ENCODE measurements at places on chromosomes 12 and 14.

- no peak for DNase-seq
These were observed 27.3 kb upstream of the CD9 start for GRCh38 chr12:6172862-6173261.

GRCh38 chr14:100117633-100118395 is 41.6 kb downstream of the DEGS2 start:
- DNase-seq = no peak

DNA sequence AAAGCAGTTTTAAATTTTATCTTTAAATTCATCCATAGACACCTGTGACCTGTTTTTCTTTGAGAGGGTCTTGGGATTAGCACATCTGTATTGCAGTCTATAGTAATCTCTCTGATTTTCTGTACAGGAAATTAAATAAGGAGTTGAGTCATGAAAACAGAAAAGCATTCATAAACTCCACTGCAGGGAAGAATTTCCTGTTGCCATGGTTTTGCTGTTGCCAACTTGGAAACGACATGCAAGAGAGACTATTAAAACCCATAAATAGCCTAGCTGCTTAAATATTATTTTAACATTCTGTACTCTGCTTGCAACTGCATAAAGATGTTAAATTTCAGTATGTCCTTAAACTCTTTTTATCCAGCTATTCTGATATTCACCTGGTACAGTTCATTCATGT is 281.0 kb upstream of the RGS6 start:
- no peak for DNase-seq

DNA sequence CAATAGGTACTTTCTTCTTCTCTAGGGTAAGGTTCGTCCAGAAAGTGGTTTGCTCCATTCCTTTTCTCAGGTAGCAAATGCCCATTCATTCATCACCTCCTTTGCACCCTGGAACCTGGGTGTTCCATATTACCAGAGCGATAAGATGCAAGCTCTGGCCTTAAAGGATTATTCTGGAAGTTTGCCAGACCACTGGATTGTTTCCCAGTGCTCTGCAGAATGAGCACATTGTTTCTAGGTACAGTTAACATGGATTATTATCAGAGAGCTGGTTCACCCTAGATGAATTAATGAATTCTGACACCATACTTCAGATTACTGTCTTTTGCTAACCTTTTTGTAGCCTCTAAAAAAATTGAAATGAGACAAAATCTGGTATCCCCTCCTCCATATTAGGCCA is 170.9 kb upstream of the BMP4 start:
- DNase-seq = no peak

DNA sequence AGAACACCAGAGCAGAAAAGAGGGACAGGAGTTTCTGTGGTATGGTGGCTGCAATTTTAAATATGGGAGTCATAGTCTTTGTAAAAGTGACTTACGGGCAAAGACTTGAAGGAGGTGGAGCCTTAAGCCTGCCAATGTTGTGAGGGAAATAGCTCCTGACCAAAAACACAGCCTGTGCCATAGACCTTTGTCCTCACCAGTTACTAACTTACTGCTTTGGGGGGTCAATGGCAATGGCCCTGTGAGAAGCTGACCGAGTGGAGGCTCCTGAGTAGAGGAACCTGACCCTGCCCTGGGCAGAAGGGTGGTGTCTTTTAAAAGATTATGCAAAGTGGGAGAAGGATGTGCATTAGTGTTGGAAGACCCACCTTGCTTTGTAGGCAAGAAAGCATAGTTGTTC is 3.8 kb downstream of the MTHFD1 start:
- DNase-seq = no peak

DNA sequence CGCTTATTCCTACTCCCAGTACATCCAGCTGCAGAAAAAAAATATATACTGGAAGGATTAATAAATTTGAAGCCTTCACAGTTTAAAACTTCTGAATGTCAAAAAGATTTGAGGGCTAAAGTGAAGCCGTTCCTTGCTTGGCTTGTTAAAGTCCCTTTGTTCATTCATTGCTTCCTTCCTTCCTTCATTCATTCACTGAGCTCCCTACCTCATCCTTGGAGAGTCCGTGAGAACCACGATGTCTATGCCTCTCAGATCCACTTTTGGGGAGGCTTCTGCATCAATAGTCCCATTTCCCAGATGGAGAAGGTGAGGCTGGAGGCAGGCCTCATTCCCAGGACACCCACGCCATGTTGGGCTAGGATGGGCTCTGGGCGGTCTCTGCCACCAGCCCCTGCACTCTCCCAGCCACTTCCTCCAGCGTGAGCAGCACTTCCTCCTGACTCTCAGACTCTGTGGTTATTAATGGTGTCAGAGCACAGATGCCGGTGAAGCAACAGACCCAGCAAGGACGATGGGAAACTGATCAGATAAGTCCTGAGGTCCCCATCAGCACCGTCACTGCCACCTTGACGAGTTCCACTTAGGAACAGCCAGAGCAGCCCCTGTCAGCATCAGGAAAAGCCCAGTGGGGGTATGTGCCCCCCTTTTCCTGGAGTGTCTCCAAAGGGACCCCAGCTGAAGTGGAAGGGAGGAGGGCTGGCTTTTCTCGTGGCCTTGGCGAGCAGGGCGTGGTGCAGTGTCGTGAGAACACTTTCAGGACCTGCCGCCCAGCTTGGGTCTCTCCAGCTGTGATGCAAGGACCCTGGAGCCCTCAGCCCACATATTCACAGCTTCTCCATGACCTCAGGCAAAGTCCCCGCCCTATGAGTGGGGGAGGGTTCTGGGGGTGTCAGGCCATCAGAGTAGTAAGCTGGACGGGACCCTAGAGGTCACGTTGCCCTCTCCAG is 21.2 kb downstream of the ASB2 start:
- peak; percentile 42 for DNase-seq

- DNase-seq = no peak
These were observed 32.4 kb downstream of the AK7 start for GRCh38 chr14:96424109-96424989.

DNA sequence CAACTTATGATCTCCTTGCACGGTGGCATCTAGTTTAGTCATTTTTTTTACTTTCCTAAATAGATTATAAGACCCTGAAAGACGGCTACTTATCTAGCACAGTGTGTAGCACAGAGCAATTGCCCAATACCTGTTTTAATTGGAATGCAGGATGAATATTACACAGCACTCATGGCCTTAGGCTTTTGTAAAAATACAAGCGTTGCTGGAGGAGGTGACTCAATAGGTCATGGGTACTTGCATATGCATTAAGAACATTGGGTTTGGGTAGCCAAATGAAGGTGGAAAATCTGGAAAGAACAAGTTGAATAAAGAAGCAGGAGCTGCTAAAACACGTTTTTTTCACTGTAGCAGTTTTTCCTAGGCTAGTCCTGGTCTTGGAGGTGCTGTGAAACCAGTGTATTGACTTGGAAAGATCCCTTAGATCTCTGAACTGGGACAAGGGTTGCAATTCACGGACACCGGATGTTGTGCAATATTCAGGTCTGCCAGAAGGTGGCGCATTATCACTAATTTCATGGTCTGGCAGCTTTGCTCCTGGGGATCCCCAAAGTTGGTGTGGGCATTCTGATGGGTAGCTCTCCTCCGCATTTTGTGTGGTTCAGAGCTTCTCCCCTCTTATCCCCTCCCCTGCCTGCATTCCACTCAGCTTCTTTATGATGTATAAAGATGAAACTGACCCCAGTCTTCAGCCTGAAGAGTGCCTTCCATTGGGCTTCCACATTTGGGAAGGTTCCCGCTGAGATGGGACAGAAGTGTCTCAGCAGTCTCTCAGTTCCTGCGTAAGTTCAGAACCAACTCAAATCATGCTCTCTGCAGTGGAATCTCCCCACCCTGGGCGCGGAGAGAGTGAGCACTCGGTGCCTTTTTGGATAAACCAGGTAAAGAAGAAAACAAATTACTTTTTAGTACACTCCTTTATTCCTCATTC is 278.3 kb downstream of the NRXN3 start:
- DNase-seq = no peak

DNA sequence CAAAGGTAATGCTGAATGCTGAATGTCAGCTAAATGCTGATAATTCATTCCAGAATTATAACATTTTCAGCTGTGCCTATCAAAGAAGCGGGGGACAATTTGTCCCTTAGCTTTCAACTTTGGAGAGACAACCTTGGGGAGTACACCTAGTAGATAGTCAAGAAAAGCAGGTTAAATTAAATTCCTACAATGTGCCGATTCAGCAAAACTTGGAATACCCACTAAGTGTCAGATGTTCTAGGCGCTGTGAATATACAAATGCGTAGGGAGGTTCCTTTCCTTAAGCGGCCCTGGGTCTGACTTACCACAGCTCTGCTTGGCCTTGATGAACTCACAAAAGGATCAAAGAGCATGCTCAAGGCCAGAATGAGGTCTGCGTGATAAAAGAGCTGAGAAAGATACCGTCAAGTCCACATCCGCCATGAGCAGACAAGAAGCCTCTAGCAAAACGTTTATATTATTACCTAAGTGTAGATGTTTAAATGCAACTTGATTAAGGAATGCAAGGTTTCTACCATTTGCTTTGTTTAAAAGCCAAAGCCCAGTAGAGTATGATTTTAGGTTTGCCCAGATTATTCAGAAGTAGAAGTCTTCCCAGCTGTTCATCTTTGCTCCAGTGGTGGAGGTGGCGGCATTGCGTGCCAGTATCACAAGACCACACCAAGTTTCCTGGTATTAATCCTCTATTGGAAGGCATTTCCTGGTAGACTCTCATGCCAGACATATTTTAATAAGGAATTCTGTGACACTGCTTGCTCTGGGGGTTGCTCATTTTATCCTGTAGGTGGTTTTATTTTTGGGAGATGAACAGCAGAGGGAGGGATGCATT is 368.6 kb downstream of the DPF3 start:
- no peak for DNase-seq

GRCh38 chr12:122729583-122730214 is 945 bp downstream of the HCAR1 start:
- DNase-seq = no peak

DNA sequence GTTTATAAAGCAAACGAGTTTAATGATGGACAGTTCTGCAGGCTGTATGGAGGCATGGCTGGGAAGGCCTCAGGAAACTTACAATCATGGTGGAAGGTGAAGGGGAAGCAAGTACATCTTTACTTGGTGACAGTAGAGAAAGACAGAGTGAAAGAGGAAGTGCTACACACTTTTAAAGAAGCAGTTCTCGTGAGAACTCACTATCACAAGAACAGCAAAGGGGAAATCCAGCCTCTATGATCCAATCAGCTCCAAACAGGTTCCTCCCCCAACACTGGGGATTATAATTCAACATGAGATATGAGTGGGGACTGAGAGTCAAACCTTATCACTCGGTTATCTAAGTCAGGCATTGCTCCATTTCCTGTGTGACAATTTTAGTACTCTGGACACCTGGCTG is 189.9 kb upstream of the CNTN1 start:
- DNase-seq = no peak

Measured in effector memory CD4-positive, alpha-beta T cell (primary cell).